Cerebellar cortex (tissue), 1 donor: ENCODE measurements at places on chromosomes 11 and 22.
A peak's percentile ranks its signal among the peaks of the same experiment; 100 is the strongest.

DNA sequence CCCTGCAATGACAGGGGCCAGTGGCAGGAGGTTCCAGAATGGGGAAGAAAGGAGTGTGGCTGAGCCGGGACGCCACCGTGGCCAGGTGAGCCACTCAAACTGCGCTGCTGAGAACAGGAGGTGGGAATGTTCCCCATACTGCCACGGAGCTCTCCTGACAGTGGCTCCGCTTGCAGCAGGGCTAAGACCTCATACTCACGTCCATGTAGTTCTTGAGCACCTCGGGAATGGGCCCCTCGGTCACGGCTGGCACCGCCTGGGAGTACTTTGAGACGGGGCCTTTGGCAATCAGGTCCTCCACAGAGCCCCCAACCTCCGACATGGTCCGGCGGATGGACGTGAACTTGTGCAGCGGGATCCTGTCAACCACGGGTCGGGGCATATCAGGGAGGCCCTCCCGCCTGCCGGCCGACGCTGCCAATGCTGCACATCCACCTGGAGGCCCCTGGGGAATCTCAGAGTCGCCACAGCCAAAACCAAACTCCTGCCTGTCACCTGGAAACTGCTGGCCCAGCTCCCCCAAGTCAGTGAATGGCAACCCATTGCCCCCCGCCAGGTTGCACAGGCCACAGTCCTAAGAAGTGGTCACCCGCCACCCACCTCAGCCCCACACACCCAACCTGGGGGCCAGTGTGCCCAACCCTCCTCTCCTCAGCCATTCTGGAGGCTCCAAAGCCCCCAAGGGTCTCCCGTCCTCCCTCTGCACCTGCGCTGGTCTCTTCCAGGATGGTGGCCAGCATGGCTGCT lies 2.4 kb downstream of the CTSD start:
- DNase-seq, result no peak

GRCh38 chr11:109423466-109424190 lies 1.6 kb downstream of the C11orf87 start:
- DNase-seq, result no peak

GRCh38 chr11:85028329-85029101 lies 598.6 kb downstream of the DLG2 start:
- DNase-seq, result no peak

GRCh38 chr11:1082346-1082727 lies 7.7 kb downstream of the MUC2 start:
- DNase-seq, result no peak

GRCh38 chr11:117217141-117218084 lies 14.5 kb downstream of the PCSK7 start:
- DNase-seq, result no peak

DNA sequence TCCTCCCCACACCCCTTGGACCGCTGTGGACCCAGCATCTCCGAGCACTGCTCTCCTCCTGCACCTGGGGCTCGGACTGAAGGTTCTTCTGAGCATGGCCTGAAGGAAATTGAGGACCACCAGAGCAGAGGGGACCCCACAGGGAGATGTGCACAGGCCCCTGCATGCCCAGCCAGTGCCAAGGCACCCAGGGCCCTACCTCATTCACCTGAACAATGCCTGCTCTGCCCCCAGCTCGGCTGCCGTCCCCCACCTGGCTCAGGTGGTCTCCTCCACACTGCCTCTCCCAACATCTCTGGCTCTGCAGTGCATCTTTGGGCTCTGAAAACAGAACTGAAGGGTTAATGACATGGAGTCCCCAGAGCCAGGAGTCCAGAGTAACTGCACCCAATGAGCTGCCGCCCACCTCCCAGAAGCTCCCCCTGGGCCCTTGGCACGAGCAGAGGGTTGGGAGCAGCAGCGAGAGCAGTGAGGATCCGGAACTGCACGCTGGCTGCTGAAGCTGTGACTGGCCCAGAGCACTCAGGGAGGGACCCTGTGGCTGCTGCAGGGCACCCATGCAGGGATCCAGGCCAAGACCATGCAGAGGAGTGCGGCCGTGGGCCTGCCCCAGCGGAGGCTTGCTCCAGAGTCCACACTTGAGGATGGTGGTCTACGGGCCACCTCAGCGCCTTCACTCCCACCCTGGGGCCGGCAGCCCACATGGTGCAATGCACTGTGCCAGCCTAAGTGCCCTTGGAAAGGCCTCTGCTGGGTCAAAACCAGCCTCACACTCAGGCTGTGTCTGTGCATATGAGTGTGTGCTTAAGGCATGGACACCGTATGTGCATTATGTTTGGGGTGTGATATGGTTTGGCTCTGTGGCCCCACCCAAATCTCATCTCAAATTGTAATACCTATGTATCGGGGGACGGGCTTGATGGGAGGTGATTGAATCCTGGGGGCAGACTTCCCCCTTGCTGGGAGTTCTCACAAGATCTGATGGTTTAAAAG lies 686.1 kb downstream of the TBC1D22A start:
- no peak for DNase-seq

DNA sequence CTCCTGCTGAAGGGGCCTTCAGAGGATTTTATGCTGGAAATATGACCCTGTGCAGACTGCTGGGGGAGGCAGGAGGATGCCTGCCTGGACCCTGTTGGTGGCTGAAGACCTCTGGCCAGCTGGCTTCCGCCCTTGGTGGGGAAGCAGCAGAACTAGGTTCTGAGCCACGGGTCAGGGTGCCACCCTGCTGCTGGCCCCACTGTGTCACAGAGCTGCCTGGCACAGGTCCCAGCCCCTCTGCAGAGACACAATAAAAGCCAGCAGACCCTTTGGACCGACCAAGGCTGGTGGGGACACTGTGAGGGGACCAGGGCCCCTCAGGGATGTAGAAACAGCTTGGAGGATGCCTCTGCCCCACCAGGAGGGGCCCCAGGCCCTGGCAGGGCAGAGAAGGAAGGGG lies 6.9 kb upstream of the SREBF2 start:
- no peak for DNase-seq

DNA sequence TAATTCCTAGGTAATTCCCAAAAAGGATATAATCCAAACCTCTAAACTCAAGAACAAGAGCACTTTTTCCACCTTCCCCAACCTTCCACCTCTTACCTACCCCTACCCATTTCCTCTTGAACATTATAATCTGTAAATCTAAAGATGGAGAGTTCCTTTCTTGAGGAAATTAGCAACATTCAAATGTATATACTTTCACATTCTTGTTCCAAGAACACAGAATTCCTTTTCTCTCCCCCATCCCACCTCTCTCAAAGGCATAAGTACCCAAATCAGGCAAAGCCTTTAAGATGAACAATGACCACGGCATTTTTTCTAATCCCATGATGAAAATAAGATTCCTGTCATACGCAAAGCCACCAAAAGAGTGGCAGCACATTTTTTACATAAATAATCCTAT lies 18.3 kb downstream of the RRAS2 start:
- no peak for DNase-seq

DNA sequence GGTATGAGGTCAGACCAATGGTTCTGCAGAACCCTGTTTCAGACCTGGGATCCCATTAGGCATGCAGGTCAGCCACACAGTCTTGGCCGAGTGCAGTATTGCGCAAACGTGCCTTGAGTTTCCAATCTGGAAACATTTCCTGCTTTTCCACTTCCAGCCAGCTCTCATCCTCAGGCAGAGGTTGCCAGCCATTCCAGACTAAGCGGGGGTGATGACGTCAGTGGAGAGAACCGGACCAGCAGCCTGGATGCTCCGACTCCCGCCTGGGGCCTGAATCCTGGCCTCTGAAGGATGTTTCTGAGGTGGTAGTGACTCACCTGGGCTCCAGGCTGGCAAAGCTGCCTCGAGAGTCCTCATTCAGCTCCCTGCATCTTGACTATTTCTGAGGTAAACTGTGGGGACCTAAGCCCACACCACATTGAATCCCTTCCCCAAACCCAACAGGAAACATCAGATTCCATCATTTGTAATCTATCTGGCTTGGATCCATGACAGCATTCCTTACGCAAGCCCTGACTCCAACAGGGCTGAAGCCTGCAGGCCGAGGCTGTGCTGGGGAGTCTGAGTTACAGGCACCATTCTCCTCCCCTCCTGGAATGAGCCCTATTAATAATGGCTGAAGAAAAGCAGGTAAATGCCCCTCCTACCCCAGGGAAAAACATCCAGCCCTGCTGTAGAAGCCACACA lies 83.0 kb downstream of the ABTB2 start:
- DNase-seq, result peak; percentile 23
